ENCODE measurements at places on chromosomes 3 and 15. TPM values are rescaled to one million over a fixed set of nuclear protein-coding genes. Genes with fewer than 3 reads are reported as not detected.
A peak's percentile ranks its signal among the peaks of the same experiment; 100 is the strongest.

The EBLN2 gene
- 5.3 TPM for total RNA-seq

GRCh38 chr3:159899166-159899565, 89.5 kb upstream of the IL12A start:
- H3K27ac ChIP-seq: no peak overlapping the region
- DNase-seq: no peak
- no peaks in the 10 kb centered on the region for H3K27me3 ChIP-seq
- peaks cover 8% of the 10 kb centered on the region for H3K4me1 ChIP-seq

- no peak for DNase-seq
- H3K27me3 ChIP-seq: no peaks in the 10 kb centered on the region
- H3K36me3 ChIP-seq: no peaks in the 10 kb centered on the region
- peak overlapping the region; percentile 86 for H3K27ac ChIP-seq
- peaks cover 51% of the 10 kb centered on the region for H3K4me1 ChIP-seq
Observed at GRCh38 chr3:184685055-184685454, 26.8 kb downstream of the MAGEF1 start.

The TRAIP gene
- 4.5 TPM for total RNA-seq

DNA sequence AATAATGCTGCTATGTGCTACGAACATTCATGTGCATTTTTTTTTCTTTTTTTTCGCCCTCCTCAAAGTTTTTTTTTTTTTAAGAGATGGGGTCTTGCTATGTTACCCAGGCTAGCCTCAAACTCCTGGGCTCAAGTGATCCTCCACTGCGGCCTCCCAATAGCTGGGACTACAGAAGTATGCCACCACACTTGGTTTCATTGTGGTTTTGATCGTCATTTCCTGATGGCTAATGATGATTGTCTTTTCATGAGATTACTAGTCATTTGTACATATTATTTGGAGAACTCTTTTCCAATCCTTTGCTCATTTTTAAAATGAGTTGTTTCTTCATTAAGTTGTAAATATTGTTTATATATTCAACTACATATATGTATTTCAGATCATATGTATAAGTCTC, 48.8 kb downstream of the FBXO22 start:
- DNase-seq: no peak
- H3K36me3 ChIP-seq: no peaks in the 10 kb centered on the region
- no peaks in the 10 kb centered on the region for H3K4me1 ChIP-seq
- no peak overlapping the region for H3K4me3 ChIP-seq
- H3K27me3 ChIP-seq: no peaks in the 10 kb centered on the region

DNA sequence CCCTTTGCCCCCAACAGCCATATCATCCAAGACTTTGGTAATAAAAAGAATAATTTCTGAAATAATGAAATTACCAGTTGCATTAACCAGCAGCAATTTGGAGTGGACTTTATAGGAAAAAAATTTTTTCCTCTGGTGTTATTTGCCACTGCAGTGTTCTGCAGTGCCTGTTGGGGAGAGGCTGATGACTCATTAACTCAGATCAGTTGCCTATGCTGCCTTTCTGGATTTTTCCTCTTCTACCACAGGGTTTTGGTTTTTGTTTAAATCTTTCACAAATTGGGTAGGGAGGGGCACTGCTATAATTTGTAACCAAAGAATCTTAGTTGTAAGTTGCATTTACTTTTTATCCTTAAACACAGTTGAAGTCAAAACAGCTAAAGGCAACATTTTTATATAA, 22.7 kb downstream of the ATP6V1A start:
- no peak overlapping the region for H3K4me3 ChIP-seq
- no peak for DNase-seq
- H3K36me3 ChIP-seq: no peaks in the 10 kb centered on the region
- no peaks in the 10 kb centered on the region for H3K27me3 ChIP-seq
- no peaks in the 10 kb centered on the region for H3K4me1 ChIP-seq

DNA sequence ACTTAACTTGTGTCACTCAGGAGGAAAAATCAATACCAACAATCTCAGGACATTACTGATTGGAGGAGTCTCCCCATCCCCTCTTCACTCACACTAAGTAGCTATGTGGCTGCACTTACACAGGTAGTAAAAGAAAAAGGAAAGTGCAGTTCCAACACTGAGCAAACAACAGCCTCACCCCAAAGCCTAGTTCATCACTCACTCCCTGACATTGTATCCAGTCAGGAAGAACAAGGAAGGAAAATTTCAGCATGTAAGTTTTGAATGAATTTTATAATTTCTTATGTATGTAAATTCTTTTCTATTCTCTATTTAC, 273.4 kb downstream of the IGSF11 start:
- no peaks in the 10 kb centered on the region for H3K36me3 ChIP-seq
- H3K27ac ChIP-seq: no peak overlapping the region
- DNase-seq: no peak
- no peaks in the 10 kb centered on the region for H3K4me1 ChIP-seq

The SEMA3F gene
- 9.1 TPM for total RNA-seq

DNA sequence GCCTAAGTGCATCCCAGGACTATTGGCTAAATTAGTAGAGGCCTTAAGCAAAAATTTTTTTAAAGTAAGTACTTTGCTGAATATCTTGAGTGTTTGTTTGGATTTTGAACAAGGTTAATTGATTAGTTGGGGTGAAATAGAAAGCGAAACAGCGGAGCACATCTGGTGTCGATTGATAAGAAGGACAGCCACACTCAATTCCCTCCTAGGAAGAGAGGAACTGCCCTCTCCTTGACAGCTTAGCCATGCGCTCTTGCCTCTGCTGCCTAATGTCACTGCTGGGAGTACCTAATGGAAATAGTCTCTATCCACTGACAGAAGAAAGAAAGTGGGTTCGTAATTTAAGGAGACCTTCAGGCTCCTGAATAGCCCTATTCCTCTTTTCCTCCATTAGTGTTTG, 943.6 kb downstream of the DIPK2A start:
- H3K27ac ChIP-seq: no peak overlapping the region
- no peak for DNase-seq
- no peaks in the 10 kb centered on the region for H3K27me3 ChIP-seq
- no peak overlapping the region for H3K4me3 ChIP-seq

The UROC1 gene
- 0.04 TPM for total RNA-seq

All from muscle of leg (tissue), 16 donors.